ENCODE measurements at places on chromosomes 5 and 9.

DNA sequence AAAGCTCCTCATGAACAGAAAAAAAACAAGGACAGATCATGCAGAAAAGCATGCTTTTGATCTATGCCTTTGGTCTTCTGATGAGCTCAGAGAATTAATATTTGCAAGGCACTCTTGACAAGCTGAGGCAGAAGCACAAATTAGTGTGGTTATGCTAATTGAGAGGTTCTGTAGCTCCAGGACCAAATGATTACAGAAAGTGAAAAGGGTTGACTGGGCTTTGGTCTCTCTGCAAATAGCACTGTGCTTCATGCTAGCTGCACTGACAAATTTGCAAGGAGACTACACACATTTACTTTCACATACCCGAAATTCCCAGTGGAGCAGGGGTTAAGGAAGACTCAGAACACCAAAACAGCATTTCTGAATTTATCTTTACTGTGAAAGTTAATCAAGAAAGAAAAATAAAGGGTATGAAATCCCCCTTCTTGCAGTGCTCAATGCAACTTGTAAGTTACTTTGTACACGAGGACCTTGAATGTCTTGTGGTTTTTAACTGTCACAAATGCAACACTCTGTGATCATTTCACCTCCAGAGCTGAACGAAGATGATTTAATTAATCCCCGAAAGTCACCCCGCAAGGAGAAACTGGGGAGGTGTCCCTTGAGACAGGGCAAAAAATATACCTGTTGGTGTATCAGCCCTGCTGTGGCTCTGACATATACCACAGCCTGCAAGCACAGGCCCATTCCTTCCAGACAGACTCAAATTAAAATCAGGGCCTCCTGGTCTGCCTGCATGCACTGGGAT lies 11.9 kb downstream of the RAPGEF1 start:
- DNase-seq, result no peak

GRCh38 chr5:110354311-110354710 lies 372.2 kb downstream of the TMEM232 start:
- no peak for DNase-seq

DNA sequence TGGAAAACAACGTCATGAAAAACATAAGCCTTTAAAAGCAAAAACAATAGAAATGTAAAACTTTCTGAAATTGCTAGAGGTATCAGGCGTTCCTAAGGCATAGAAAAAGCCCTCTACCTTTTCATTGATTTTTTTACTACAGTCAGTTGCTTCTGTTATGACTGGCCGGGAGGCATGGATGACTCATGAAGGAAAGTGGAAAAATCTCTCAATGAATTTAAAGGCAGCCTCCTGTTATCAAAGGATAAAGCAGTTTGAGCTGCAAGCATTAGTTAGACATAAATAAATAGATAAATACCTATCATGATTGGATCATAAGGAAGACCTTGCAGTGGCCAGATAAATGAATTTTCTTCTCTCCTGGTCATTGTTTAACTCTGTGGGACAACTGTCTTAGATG lies 281.6 kb downstream of the MAST4 start:
- DNase-seq, result no peak

GRCh38 chr9:8534828-8535227 lies 735.2 kb upstream of the DMAC1 start:
- no peak for DNase-seq

GRCh38 chr5:144207875-144208444 lies 37.3 kb downstream of the KCTD16 start:
- no peak for DNase-seq

DNA sequence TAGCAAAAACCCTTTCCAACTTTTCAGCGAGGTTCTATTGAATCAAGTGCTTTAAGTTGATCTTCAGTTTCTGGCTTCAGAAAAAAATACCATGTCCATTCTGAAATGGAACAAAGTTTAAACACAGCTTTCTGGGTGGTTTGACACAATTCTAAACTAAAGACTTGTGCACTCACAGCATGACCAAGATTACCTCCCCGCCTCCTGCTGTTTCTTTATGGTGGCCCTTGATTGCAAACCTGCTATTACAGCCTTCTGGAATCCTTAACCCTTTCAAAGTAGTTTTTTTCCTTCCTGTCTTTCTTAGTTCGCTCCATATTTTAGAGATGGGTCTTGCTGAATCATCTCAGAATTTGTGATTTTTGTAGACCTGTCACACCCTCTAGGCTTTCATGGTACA lies 135.9 kb upstream of the FBN2 start:
- DNase-seq, result no peak

- DNase-seq, result no peak
Measured at GRCh38 chr5:122471031-122471751, 159.2 kb downstream of the SNCAIP start.

- DNase-seq, result no peak
Measured at GRCh38 chr9:134128727-134129679, 6.9 kb upstream of the WDR5 start.

GRCh38 chr9:92715488-92716231 lies 45.7 kb upstream of the IPPK start:
- no peak for DNase-seq

DNA sequence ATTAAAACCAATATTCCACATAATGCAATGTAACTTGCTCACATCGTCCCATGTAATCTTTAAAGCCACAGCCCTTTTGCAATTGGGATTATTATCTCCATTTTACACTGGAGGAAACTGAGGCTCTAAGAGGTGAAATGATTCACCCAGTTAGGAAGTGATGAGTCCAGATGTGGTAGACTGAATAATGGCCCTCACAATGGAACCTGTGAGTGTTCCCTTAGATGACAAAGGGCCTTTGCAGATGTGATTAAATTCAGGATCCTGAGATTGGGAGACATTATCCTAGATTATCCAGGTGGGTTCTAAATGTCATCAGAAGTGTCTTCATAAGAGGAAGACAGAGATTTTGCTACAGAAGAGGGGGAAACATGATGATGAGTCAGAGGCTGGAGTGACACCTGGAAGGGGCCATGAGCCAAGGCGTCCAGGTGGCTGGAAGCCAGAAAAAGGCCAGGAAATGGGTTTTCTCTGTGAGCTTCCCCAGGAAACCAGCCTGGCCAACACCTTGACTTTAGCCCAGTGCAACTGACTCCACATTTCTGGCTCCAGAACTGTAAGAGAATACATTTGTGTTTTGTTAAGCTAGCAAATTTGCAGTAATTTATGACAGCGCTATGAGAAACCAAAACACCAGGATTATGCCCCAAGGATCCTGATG lies 139.1 kb downstream of the KCNIP1 start:
- no peak for DNase-seq

- no peak for DNase-seq
Measured at GRCh38 chr5:88713818-88714217, 169.2 kb downstream of the MEF2C start.

DNA sequence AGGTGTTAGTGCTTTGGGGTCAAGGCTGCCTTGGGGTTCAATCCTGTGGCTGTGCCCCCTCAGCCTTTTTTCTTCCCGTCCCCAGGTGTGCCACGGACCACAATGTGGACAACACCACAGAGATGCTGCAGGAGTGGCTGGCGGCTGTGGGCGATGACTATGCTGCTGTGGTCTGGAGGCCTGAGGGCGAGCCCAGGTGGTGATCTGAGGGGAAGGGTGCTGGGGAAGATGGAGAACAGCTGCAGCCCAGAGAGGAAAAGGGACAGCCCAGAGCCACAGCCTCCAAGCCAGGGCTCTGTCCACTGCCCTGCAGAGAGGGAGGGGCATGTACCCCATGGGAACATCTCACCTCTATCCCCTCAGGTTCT lies 2.1 kb downstream of the CERCAM start:
- DNase-seq, result no peak

DNA sequence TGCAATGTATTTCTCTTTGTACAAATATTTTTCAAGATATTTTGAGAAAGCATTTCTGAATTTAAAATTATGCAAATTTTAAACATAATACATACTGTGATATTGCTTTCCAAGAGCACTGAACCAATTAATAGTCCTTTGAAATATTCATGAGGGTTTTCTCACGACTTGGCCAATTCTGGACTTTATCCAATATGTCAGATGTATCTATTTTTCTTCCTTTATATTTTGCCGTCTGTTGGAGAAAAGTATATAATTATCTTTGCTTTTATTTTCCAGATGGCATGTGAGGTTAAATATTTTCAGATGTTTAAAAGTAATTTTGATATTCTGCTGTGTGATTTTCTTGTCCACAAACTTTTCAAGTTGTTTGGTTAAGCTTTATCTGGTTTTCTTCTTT lies 378.9 kb downstream of the SLCO4C1 start:
- no peak for DNase-seq

- DNase-seq, result no peak
Measured at GRCh38 chr5:157772127-157772526, 28.6 kb downstream of the LSM11 start.

DNA sequence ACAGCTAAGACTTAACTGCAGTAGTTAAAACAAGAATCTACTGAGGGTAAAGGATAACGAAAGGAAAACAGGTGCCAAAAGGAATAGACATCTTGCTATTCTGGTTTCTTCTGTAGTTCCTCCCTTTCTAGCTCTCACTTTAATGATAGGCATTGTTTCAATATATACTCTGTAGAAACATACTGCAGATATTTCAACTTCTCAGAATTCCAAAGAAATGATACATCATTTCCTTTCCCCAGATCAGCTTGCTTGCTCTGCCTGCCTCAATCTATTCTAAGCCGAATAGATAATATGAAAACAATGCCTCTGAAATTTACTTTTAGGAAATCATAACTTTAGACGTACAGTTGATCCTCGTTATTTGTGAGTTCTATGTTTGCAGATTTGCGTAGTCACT lies 46.3 kb downstream of the ACO1 start:
- peak; percentile 13 for DNase-seq

GRCh38 chr5:32514806-32515205 lies 70.3 kb upstream of the ZFR start:
- no peak for DNase-seq

DNA sequence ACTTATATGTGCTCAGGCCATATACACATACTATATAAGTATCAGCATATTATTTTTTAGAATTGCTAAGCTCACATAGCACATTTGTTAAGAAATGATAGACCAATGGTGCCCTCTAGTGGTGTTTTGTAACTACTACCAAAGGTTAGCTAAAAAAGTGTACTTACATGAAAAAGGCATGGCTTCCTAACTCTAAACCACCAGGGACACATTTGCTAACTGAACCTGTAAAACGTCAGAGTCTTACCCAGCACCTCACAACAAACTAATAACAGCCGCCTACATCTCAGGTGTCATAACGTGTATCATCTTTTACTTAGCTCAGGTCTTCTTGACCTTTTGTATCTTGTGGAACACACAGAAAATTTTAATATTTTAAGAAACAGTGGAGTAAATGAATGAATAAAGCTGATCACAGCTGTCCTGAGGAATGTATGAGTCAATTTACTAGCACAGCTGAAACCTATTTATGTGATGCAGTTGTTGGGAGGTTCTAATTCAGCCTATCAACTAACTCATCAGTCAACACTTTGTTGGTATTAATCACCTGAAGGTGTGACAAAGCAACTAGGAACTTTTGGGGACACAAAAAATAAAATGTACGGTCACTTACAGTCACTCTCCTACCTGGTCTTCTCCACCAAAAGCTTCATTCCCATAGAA lies 72.9 kb downstream of the BAAT start:
- DNase-seq, result peak; percentile 68

- no peak for DNase-seq
Measured at GRCh38 chr9:108282872-108283271, 572.9 kb downstream of the ACTL7B start.

DNA sequence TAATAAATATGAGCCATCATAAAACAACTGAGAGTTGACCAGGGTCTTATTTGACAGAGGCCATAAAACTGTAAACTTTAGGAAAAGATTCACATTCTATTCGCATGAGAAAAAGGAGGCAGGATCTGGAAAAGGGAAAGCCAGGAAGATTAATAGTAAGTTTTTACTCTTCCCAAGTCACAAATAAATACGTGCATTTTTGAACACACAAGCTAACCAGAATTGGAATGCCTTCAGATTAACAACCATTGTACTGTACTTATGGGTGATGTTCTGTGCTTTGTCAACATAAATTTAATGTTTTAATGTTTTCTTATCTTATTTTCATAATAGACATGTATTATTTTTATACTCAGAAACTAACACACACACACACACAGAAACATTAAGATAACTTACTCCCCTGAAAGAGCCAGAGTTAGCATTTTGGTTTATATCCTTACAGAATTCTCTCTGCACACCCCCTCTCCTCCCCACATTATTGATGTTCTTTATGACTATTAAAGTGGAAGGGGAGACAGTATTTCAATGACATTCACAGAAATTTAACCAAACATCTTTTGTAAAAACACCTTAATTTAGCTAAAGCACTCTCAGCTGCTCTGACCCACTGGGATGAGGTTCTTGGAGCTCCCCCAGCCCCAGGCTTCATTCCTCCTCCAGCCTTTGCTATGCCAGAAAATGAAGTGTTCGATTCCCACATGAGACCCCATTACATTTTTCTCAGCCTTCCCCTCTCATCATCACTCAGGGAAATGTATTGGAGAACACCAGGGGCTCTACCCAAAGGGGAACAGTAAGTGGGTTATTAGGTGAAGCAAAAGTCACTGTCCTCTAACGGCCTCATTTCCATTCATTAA lies 155.5 kb downstream of the ESM1 start:
- no peak for DNase-seq

- DNase-seq, result no peak
Measured at GRCh38 chr9:134972140-134972539, 54.4 kb upstream of the FCN1 start.

DNA sequence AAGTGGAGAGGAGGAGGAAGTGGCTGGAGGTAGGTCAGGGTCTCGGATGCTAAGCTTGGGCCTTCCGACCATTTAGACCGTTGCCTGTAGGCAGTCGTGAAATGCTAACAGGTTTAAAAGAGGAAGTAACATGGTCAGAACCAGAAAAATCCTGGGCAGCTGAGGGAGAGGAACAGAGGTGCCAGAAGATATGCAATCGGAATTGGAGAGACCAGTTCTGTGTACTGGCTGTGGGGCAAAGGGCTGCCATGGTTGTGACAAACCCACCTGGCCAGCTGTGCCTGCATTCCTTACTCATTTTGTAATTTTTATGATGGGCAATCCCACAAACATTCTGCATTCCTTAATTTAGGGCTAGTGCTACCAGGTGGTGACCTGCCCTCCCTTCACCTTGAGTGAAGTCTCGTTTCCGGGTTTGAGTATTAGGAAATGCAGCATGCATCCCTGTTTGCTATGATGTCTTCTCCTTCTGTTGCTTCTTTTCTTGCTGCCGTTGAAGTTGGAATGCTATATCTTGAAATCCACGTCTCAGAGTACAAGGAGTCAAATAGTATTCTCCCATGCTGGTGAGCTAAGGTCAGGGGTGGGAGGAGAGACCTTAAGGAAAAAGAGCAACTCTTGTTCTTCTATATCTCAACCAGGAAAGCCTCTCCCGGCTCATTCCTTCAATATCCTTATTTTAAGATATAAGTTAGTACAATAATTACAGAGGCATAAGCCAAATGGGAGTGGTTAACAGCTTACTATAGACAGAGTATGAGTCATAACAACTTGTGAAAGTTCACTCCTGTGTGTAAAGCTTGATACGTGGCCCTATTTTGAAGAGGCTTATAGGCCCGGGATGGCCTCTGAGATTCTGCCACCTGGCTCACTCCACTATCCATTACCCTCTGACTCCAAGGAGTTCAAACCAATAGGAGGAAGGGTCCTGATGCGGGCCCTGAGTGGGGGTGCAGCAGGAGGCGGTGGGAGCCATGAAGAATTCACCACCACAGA lies 37.0 kb downstream of the B4GALT1 start:
- no peak for DNase-seq
